Suppressor macrophage treated with lipopolysaccharide for 4 hours (primary cell): ENCODE measurements at places on chromosomes 11 and 22.

DNA sequence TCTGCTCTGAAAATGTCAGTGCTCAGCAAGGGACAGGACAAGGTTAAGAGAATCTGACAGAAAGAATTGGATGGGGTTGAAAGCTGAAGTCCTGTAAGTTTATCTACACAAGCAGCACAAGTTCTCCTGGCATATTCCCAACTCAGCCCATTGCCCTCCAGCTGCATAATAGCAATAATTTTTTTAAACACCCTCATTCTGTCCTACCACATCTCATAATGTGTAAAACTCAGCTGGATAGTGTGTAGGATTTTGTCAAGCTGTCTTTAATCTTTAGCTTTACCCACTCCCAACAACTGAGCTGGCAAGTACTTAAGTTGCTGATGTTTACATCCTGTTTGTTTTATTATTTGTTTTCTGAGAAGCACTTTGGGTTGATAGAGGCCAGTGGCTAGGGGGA, 158.9 kb downstream of the CADM1 start:
- no peak for DNase-seq

DNA sequence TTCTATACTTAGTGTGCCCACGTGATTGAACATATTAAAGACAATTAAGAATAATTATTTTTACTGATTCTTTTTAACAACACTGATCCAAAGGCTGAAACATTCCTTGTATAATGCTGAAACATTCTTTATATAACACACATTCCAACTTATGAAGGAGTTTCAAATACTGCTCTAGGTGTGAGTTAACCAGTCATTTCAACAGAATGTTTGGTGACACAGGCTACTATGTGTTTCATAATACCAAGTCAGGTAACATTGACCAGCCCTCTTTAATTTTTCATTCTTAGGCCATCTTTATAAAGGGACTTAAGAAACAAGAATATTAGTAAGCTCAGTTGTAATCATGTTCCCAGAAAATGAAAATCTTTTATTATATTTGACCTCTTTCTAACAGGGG, 136.6 kb downstream of the ELP4 start:
- DNase-seq, result no peak

DNA sequence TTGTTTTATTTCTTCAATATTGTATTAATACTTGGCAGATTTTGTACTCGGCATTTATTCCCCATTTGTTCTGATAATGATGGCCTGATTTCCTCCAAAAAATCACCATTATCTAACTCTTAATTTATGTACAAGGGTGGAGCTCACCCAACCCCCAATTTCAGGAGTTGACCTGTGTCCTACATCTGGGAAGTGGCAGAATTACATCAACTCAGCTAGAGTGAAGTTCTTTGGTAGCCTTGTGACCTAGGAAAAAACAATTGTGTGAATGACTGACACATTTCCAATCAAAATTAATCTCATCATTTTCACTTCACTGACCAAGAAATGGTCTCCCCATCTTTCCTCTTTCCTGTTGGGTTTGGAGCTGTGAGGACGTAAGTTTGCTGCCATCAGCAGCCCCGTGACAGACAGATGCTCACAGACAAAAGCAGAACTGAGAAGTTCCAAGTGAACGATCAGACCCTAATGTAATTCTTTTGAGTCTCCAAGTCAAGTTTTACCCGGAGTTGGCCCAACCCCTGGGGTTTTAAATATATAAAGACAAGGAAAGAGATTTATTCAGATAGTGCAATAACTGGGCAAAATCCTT, 16.6 kb upstream of the MS4A6E start:
- DNase-seq, result peak; percentile 92

DNA sequence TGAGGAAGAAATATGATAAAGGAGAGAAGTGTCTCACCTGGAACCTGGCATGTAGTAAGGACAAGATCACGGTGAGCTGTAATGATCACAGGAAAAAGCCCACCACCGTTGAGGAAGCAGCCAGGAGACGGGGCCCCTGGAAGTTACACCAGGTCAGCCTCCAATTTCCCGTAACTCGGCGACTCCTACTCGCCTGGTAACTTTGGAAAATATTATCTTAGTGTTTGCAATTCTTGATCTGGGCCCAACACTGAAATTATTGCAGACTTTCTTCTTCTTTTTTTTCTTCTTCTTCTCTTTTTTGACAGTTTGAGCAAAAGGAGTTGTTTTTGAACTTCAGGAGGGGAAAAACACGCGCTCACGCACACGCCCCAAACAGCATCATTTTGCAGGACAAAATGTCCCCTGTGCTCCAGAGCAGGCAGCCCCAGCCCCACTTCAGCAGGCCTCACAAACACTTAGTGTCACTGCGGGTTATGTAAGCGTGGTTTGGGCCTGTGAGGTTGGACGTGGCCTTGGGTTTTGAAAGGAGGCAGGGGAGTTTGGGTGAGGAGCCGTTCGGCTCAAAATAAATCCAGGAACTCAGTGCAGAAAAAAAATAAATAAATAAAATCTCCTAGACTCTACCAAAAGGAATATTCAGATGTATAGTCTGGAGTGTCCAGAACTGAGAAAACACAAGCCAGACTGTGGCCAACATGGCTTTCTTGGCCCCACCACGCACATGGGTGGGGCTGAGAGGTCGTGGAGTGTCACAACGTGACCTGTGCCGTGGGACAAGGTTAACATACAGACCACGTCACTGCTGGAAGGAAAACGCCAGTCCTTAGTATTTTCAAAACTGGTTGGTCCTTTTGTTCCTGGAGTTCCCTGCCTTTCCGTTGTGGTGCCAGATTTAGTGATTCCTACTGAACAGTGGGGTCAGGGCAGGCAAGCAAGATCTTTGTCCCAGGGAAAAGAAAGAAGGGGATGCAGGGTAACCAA, 26.3 kb upstream of the MN1 start:
- DNase-seq, result no peak

- DNase-seq, result no peak
Measured at GRCh38 chr22:27133681-27134314, 476.4 kb downstream of the MIAT start.

DNA sequence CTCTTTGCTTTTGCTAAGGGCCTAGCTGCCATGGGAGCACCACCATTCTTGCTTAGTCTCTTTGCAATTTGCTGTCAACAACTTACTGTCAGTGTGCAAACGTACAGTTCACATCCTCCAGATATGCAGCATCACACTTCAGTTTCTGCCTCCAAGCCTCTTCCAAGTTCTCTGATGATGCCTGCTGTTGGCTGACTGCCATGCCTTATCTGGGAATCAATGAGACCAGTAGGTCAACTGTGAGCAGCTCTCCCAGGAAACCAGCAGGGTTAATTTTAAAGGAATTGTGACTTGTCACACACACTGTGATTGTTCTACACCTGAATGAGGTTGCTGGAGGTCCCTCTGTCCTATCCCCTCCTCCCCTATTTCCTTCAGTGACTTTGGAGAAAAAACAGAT, 56.0 kb downstream of the COPB1 start:
- DNase-seq, result no peak

DNA sequence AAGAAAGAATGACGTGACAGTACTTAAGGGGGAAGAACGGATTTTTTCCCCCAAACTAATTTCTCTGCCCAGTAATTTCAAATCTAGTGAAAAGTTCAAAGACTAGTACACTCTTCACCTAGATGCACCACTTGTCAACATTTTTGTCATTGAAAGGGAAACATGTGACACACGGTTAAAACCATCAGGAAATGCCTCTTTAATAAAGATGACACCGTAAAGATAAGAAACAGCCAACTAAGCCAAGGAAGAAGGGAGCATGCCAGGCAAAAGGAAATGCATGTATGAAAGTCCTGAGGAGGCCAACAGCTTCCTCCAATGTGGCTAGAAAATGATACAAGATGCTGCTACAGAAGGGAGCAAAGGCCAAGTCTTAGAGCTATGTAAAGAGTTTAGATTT, 49.4 kb downstream of the RSF1 start:
- no peak for DNase-seq

DNA sequence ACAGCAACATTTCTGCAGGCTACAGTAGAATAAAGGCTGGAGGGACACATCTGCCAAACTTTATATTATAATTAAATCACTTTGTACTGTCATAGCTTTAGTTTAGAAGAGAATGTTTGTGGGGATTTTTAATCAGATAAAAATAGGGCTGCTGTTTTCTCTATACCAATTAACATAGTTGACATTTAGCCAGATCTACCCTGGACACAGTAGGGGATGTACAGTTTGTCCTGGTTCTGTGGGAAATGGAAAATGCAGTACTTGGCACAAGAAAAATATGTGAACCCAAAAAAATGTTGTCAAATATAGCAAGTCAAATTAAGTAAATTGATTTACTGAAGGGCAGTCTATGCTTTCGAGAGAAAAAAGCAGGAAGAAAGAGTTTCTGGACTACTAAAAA, 20.8 kb upstream of the PICALM start:
- no peak for DNase-seq

DNA sequence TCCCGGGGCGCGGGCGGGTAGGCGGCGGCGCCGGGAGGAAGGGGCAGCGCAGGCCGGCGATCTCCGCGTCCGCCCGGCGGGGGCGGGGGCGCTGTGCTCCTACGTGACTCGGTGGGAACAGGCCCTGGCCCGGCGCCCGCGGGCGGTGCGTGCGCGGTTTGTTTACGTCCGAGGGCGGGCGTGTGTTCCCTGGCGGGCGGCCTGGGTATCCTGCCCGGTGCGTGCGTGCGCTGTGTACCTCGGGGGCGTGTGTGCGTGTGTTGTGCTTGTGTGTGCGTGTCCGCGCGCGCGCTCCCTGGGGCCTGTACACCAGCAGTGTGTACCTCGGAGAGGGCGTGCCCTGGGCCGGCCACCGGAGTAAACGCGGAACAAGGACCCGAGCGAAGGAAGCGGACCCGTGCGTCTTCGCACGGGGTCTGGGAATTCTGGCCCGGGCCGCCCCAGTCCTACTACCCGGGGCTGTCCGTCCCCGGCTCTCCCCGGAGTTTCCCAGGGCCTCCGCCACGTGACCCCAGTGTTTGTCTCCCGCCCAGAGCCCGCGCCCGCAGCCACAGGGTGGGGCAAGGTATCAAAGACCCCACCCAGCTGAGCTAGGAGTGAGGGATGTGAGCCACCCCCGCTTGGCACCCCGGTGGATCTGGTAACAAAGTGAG, 769 bp downstream of the MAFF start:
- DNase-seq, result peak; percentile 82

DNA sequence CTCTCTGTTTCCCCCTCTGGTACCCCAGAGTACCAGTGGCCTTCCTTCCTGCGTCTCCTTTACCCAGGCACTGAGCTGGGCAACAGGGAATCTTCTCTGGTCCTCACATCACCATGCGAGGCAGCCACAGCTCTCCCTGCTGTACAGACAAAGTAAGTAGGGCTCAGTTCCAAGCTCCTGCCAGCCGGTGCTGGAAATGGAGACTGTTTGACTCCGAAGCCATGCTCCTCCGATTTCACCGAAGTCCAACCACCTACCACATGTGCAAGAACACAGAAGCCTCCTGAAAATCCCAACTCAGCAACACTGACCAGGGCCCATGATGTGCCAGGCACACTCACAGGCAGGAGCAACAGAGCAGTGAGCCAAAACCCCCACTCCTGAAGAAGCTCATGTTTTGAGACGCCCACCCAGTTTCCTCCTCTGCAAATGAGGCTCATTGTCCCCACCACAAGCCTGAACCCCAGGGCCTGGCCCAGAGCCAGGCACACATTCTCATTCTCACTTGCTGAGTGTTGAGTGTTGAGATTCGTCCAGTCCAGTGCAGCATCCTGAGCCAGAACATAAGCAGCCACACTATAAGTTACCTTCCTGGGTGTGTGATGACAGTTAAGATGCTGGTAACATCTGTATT, 156.0 kb downstream of the MPPED1 start:
- no peak for DNase-seq

GRCh38 chr22:23305321-23305910, 125.1 kb downstream of the BCR start:
- peak; percentile 65 for DNase-seq

DNA sequence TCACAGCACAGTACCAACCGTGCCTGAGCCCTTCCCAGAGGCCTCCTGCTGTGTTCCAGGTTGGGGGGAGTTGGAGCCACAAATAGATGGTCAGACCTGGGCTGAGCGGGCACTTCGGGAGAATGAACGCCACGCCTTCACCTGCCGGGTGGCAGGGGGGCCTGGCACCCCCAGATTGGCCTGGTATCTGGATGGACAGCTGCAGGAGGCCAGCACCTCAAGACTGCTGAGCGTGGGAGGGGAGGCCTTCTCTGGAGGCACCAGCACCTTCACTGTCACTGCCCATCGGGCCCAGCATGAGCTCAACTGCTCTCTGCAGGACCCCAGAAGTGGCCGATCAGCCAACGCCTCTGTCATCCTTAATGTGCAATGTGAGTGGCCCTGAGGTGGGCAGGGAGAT, 1.1 kb downstream of the TMEM25 start:
- DNase-seq, result no peak

- no peak for DNase-seq
Measured at GRCh38 chr11:1744891-1745700, 5.3 kb downstream of the IFITM10 start.

GRCh38 chr11:25535467-25536272, 796.3 kb upstream of the ANO3 start:
- no peak for DNase-seq

DNA sequence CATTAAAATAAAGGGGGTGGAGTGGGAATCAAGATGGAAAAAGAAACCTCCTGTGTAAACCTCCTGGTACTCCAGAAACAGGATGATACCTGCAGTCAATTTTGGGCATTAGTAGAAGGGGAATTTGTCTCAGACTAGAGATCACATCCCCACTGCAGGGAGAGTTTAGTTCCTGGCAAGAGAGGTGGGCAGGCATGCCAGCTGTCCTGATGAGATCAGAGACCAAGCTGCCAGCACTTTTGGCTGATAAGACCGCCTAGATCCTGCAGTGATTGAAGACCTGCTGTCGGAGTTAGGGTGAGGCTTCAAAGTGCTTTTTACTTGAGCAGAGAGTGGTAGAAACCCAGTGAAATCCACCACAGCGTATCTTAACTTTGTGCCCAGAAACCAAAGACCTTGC, 29.7 kb upstream of the NELL1 start:
- no peak for DNase-seq

DNA sequence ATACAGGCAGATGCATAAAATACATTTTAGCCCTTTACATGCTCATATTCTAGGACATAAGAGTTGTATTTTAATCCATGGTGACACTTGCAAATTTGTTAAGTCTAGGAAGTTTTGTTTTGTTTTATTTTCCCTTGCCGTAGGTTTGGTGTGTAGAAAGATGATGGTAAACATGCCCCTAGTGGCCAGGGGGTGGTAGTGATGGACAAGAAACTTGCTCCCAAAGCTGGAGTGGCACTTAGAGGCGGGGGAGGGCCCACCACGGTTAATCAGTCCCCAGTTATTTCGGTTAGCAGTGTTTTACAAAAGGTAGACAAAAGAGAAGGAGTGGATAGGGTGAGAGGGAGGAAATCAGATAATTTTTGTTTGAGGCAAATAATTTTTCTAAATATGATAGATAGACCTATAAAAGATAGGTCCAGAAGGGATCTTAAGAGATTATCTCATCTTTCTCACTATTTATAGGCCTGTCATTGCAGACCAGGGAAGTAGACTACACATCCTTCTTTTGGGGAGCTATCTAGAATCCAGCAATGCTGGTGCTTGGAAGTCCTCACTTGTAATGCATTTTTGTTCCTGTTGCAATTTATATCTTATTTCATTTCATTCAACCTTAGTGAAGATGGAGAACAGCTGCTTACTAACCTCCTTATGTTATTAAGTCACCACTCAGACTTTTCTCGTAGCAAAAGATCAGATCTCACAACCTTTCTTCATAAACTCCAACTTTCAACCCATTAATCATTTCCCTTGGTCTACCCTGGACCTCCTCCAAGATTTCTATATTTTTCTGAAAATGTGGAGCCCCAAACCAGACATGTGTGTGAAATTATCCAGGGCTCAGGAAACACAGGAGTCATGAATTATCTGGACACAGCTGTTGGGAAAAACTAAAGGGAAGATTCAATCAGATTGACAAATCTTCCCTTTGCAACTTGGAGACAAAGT, 5.9 kb upstream of the BDNF start:
- peak; percentile 16 for DNase-seq
